Kidney (tissue), 22 donors: ENCODE measurements at places on chromosomes 1 and 21.
A peak's percentile ranks its signal among the peaks of the same experiment; 100 is the strongest.

DNA sequence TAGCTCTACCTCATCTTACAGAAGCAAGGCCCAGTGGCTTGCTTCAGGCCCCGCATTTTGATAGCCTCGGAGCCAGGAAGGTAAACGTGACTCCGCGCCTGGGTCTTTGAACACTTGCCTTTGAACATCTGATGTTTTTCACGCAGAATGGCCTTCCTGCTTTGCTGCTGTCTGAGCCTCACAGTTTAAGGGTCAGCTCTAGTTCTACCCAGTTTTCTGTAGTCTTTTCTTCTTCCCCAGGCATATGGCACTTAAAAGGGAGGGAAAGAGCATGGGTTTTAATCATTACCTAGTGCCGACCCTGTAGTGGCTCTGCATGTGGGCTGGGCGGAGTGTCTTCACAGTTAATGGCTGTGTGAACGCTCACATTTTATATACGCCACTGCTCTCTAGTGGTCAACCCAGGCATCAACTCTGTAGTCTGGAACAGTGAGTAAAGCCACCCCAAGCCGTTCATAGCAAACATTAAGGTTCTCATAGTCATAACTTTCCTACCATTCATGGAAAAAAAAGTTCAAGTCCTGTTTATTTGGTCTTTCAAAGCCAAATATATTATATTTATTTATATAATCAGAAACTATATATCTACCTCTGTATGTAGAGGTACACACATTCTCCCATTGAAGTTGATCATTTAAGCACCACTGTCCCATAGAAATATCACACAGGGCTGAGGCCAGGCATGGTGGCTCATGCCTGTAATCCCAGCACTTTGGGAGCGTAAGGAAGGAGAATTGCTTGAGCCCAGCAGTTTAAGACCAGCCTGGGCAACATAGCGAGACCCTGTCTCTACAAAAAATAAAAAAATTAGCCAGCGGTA is 78.1 kb downstream of the IER5 start:
- peak; percentile 81 for DNase-seq

GRCh38 chr1:15075817-15076216 is 77.7 kb upstream of the TMEM51 start:
- no peak for DNase-seq

DNA sequence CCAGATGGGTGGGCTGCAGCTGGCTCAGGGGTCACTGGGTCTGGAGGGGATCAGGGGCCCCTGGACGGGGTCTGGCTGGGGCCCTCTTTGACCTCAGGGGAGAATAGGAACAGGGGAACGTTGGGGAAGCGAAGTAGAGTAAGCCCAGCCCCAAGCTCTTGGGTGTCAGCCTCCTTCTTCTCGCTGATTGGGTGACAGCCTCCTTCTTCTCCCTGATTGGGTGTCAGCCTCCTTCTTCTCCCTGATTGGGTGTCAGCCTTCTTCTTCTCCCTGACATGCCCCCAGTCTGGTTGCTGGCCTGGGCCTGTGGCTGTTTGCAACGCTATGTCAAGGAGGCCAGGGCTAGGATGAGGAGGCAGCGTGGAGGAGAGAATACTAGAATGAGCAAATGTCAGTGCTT is 76.7 kb upstream of the CASZ1 start:
- DNase-seq: no peak

GRCh38 chr21:46431448-46431847 is 27.2 kb upstream of the DIP2A start:
- DNase-seq: no peak

DNA sequence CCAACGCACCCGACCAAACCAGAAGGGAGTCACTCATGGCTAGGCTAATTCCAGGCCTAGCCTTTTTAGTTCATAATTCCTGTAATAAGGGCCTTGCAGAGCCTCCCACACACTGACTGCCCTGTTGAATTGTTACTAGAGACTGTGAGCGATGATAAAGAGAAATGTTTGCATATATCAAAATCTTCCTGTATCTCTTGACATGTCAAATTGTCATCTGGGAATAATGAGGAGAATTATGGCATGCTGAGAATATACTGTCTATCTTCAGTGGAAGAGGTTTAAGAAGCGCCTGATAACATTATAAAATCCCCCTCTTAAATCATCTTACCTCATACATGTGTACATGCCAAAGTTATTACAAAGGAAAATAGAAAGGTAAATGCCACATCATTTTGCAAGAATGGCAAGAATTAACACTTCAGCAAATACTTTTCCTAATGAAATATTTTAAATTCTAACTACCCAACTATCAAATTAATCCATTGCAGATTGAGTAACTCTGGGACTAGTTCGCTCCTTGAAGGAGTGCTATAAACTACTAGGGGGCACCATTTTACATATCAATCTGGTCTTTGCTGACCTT is 144.1 kb downstream of the CENPF start:
- DNase-seq: no peak

DNA sequence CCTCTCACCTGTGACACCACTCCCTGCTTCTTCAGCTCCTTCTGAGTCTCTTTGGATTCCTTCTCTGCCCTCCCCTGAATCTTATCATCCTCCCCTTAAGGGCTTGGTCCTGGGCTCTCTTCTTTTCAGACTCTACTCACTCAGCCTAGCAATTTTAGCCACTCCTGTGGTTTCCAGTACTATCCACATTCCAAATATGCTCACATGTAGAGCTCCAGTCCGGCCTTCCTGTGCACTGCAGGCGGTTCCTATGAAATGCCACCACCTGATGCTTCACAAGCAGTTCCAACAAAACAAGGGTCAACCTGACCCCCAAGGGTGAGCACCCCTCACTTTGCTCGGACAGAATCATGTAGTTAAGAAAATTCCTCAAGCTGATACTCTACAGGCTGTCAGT is 35.9 kb downstream of the MAB21L3 start:
- no peak for DNase-seq

- no peak for DNase-seq
These were observed 44.0 kb upstream of the ZC3H12A start for GRCh38 chr1:37430103-37430985.

DNA sequence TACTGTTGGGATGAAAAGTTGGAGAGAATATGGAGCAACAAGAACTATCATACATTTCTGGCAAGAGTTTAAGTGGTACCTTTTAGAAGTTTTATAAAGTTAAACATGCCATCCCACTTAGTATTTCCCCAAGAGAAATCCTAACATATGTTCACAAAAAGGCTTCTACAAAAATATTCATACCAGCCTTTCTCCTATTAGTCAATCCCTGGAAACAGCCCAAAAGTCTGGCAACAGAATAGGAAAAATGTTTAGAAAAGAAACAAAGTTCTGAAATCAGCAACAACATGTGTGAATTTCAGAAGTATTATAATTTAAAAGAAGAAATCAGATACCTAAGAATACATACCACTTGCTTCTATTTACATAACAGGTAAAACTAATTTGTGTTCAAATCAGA is 271.0 kb downstream of the DSCAM start:
- DNase-seq: no peak

- DNase-seq: no peak
These were observed 72.6 kb upstream of the TRABD2B start for GRCh38 chr1:48069662-48070395.

DNA sequence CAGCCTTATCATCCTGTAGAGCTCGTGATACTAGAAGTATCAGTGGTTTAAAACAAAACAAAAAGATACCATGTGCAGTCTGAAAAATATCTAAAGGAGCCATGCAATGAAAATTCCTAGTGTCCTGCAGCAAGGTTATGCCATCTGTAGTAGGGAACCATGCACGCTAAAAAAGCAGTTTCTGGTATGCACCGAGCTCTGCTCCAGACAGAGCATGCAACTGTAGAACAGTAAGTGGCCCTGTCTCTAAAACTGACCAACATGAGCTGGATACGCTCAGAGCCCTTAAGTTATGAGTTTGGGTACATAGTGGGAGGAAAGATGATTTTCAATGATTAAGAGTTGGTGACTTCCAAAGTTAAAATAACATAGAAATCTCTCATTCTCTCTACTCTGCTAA is 159.3 kb upstream of the ADAMTS5 start:
- no peak for DNase-seq

- no peak for DNase-seq
These were observed 33.6 kb downstream of the GOLPH3L start for GRCh38 chr1:150663321-150663720.

DNA sequence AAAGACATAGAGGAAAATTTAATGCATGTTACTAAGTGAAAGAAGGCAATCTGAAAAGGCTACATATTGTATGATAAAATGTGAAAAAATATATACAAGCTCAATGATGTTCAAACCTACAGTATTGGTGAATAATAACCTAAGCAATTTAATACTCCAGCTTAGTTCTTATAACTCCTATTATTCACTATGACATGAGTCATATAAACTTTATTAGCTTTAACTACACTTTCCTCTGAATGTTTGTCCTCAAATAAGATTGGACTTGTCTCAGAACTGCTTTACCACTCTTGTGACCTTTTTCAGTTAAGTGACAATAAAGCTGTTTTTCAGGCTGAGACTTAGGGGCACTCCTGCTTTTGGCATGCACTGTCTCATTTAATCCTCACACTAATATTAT is 50.9 kb downstream of the CNST start:
- DNase-seq: no peak

DNA sequence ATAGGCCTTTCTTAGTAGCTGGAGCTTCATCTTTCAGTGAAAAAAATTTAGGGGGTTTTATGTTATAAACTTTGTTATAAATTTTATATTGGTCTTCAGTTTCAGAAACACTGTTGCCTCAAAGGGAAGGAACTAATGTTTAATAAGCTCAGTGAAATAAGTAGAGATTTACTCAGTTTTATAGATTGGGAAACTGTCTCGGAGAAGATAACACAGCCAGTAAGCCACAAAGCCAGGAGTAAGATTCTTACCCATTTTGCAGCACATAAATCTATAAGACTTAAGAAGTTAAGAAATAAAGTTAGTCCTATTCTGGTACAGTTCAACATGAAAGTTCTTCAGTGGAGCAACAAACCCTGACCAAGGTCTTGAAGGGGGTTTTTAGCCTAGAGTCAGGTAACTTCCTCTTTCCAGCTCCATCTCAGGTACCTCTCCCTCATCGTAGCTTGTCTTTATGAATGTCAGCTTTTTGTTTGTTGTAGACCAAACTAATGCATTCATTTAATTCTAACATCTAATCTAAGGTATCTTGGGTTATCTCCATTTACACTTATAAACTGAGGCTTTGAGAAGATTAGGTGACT is 3.3 kb downstream of the KPNA6 start:
- no peak for DNase-seq

DNA sequence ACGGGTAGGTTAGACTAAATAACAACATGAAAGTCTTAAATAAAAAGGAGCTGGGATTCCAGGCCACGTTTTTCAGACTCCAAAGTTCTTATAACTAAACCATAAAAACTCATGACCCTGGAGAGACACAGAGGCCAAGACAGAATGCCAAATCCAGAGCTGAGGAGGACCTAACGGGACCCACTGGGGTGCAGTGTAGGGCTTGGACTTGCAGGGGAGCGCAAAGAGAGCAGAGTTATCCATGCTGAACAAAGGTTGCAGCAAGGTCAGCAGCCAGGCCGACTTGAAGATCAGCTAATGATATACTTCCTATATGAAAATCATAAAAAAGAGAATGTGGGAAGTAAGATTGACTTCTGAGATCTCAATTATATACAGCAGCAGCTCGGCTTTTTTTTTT is 237.1 kb downstream of the TM2D1 start:
- DNase-seq: no peak
